ENCODE measurements at places on chromosomes 2 and 18.

DNA sequence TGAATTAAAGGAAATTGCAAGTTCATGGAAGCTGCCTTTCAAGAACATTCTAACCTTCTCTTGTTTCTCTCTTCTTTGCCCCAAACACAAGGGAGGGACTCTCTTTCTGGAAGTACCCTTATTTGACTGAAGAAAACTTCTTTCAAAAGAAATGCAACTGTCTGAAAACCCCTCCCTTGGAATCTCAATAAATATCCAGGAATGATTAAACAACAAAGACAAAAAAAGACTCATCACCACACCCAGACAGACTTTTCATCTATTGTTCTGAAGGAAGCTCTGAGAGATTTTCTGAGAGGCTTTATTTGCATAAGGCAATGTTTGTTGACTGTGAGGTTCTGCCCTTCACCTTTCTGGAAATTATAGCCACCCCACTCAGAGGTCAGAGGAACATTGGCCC lies 1260.9 kb downstream of the LRP1B start:
- no peak for DNase-seq

GRCh38 chr18:49668574-49669275 lies 106.9 kb downstream of the LIPG start:
- DNase-seq = peak; percentile 31

DNA sequence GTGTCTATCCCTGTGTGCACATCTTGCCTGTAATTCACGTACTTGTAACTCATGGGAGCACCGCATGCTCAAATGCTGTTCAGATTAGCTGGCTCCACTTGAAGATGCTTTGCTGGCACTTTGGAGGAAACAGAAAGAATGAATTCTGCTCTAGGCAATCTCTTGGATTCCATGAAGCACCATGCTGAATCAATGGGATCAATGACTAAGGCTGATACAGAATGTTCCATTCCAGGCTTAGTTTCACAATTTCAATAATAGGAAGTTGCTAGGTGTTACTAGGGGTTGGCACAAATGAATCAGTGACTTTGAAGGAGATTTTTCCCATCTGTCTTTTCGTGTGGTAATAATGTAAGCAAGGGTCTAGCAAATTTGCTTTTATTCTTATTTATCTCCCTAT lies 328.8 kb downstream of the OSR1 start:
- no peak for DNase-seq

DNA sequence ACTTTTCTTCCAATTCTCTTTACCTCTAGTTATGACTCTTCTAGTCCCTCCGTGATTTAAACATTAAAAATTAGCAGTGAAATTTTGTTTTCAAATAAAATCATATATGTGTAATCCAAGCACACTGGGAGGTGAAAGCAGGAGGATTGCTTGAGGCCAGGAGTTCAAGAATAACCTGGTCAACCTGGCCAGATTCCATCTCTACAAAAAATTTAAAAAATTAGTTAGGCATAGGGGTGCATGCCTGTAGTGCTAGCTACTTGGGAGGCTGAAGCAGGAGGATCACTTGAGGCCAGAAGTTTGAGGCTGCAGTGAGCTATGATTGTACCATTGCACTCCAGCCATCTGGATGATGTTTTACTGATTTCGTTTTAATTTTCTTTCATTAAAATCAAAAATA lies 7.0 kb upstream of the VSNL1 start:
- DNase-seq = no peak

DNA sequence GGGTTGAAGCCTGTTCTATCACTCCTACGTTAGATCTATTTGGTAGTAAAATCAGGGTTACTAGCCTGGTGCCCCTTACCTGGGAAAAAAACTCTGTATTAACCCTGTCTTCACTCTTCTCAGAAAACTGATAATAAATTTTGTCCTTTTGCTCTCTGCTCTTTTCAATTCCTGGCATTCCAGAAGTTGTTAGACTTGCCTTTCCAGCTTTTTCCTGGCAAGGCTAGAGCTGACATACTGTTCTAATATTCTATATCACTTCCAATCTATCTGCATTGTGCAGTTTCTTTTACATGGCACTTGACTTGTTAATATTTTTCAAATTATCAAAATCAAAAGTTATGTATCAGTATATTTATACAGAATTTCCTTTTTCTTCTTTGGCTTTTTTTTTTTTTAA lies 162.2 kb downstream of the FIGN start:
- DNase-seq = no peak

DNA sequence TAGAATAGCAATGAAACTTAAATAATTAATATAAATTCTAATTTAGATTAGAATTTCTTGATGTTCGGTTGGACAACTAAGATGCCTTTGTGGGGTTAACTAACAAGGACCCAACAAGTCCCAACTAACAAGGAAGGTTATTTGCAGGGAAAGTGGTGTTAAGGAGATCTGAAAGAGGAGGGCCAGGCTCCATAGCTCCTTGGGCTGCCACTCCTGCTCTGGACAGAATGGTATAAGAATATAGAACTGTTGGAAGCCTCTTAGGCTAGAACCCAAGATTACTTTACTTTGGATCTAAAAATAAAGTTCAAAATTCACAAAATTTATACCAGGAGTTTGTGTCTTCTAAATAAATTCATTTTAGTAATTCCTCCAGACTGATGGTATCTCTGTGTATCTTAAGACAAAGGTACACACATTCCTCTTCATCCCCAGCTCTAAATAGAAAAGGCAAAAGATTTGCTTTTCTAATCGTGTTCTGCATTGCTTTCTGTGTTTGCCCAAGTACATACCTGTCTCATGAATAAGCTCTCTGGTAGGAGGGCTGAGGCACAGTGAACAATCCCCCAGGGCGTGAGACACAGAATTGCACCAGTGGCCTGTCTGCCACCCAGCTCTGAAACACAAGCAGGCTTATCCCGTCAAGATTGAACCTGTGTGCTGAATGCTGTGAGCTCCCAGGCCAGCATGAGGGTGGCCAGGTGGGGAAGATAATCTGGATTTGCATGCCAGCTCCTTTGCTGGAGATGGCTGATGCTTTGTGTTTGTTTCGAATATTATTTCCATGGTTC lies 176.0 kb downstream of the ACKR3 start:
- peak; percentile 43 for DNase-seq

DNA sequence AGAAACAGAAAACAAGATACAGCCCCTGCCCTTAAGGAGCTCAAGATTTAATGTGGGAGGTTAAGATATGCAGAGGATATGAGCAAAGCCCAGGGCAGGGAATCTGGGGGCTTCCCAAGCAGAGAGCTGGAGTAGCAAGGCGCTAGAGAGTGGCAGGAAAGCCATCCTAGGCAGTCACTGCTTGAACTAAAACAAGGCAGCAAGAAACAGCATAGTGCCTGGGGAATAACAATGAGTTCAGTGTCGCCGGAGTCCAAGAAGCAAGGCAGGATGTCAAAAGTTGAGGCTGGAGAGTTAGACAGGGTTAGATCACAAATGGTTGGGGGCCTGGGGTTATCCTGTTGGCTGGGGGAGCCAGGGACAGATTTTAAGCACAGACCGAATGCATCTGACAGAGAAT lies 24.6 kb downstream of the CDH2 start:
- DNase-seq = no peak

- DNase-seq = no peak
These were observed 164.1 kb downstream of the SLC8A1 start for GRCh38 chr2:40287773-40288172.

DNA sequence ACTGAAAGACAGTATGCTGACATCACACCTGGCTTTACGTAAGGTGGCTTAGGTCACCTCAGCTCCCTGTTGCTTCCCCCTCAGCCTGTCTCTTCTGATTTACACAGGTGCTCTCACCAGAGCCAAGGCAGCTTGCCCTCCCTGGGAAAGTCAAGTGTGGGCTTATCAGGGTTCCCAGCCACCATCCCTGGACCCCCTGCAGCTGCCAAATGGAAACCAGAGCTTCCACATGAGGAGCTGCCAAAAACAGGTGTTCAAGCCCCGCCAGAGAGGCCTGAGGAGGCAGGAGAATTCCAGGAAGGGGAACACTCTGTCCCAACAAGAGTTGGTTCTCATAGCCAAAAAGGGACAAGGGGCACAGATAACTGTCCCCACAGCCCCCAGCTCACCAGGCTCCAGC lies 266.7 kb downstream of the ATAD2B start:
- DNase-seq = no peak

Data from iPS-NIHi11 (cell line).